ENCODE measurements at places on chromosomes 5 and 9. TPM values are rescaled to one million over a fixed set of nuclear protein-coding genes. Genes with fewer than 3 reads are reported as not detected.

Gene SPINK7
- total RNA-seq: not detected

Gene C7
- total RNA-seq: 0.29 TPM

Gene GPX3
- 3.5 TPM for total RNA-seq

Gene CNTFR
- total RNA-seq: not detected

- no peaks in the 10 kb centered on the region for H3K27me3 ChIP-seq
- H3K4me1 ChIP-seq: no peaks in the 10 kb centered on the region
- DNase-seq: no peak
- peaks cover 9% of the 10 kb centered on the region for H3K36me3 ChIP-seq
Measured at GRCh38 chr5:175517824-175518450, 39.6 kb downstream of the SFXN1 start.

Gene ZDHHC11
- 2.1 TPM for total RNA-seq

All from endothelial cell of umbilical vein (primary cell).